ENCODE measurements at places on chromosomes 6 and 20.

GRCh38 chr6:8633762-8634161 is 198.4 kb upstream of the SLC35B3 start:
- no peak for DNase-seq

DNA sequence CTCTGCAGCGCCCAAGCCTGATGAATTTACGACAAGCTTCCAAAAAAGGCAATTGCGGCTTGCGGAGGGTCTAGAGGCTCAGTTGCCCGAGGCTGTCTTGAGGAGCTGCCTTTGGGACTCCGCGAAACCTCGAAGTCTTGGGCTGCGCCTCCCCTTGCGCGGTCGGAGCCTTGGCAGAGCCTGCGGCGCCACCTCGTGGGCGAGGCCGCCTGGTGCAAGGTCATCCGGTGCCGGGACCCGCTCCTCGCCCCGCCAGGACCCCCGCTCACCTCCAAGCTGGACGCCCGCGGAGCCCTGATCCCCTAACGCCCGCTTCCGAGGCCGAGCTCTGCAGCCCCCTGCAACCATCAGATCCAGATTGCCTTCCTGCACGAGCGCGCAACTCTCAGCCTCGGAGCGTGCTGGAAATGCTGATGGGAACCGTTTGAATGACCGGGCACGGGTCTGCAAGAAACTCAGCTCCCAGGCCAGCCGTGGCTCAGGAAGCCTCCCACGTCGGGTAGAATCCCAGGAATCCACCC is 14.9 kb upstream of the FAM210B start:
- no peak for DNase-seq

DNA sequence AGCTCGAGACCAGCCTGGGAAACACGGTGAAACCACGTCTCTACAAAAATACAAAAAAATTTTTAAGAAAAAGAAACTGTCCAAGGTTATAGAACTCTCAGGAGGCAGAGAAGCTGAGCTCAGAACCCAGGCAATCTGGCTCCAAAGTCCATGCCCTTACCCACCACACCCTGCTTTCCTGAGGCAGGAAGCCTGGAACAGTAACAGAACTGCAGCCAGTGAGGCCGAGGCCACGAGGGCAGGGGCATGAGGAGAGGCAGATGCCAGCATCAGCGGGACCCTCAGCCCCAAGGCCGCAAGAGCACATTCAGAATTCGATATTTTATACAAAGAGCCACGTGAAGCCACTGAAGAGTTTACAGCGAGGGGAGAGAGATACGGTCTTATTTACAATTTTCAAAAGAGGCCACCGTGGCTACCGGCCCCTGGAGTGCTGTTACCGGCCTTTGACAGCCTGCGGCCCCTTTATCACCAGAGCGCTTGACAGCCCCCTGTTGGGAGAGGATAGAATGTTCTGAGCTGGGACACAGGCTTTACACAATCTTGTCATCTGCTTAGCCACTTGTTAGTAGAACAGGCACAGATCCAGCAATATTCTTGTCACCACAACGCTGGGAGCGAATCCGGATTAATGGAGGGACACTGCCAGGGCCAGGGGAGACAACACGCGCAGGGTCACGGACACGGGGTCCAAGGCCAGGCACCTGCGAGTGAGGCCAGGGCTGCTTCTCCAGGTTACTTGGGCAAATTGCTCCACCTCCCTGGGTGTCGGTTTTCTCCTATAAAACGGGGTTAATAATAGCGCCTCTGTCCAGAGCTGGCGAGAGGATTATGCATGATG is 5.6 kb downstream of the SPATA2 start:
- DNase-seq: no peak

DNA sequence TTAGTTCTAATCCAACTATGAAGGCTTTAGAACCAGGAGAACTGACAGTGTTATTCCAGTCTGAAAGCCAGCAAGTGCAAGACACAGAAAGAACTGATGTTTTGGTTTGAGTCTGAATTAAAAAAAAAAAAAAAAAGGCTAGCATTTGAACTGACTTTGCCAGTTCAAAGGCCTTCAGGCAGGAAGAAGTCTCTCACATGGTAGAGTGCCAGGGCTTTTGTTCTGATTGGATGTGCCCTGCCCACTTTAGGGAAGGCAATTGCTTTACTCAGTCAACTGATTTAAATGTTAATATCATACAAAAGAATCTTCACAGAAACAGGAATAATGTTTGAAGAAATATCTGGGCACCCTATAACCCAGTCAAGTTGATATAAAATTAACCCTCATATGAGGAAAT is 212.2 kb downstream of the HIVEP2 start:
- no peak for DNase-seq

DNA sequence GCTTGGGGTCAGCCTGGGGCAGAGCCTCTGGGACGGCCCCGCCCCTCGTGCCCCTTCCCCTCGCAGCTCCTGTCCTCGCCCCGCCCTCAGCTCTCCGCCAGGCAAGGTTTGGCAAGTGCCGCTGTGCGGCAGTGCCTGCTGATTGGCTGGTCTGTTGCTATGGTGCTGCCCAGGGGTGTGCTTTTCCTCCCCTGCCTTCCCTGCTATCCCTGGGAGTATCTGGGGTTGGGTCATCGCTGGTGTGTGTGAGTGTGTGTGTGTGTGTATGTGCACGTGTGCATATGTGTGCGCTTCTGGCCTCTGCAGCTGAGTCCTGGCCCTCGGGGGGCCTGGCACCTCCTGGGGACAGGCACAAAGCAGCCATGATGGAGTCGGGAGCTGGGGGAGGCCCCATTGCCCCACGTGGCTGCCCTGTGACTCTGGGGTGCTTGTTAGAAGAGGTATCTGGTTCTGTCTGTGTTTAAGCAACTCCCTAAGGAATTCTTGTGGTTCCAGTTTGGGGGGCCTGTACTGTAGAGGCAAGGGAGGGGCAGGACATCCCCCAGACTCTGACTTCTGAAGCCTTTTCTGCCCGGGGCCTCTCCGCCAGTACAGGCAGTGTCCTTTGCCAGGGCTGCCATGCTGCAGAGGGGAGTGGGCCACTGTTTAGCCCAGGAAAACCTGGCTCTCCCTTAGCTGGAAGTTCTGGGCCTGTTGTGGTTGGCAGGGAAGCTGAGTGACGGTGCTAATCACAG is 6.9 kb downstream of the RTEL1 start:
- no peak for DNase-seq

DNA sequence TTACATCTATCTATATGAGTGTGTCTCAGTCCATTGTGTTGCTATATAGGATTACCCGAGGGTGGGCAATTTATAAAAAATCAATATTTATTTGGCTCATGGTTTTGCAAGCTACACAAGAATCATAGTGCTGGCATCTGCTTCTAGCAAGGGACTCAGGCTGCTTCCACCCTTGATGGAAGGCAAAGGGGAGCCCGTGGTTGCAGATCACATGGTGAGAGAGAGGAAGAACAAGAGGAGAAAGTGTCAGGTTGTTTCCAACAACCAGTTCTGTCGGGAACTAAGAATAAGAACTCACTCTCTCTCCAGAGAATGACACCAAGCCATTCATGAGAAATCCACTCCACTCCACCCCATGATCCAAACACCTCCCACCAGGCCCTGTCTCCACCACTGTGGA is 48.2 kb upstream of the TENT5A start:
- DNase-seq: no peak
